ENCODE measurements at places on chromosomes 4 and X.

DNA sequence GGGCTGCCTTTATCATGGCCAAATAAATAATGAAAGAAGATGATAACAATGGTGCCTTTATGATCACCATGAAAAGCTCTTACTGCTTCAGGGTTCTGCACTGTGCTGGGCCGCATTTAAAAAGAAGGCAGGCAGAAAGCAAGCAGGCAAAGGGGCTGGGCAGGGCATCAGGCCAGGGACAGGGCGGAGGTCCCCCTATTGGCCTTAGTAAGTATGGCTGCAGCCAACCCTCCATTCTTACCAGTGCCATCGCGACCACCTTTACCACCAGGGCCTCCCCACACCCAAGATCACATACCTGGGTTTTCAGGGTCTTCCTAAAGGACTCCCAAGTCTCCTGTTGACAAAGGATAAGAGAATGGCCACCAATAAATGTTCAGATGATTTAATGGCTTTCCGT is 38.9 kb downstream of the CNGA2 start:
- DNase-seq = no peak

GRCh38 chrX:124239911-124240310 is 92.5 kb upstream of the TEX13D start:
- no peak for DNase-seq

- DNase-seq = peak; percentile 18
Observed at GRCh38 chr4:140048419-140048995, 105.5 kb downstream of the MAML3 start.

DNA sequence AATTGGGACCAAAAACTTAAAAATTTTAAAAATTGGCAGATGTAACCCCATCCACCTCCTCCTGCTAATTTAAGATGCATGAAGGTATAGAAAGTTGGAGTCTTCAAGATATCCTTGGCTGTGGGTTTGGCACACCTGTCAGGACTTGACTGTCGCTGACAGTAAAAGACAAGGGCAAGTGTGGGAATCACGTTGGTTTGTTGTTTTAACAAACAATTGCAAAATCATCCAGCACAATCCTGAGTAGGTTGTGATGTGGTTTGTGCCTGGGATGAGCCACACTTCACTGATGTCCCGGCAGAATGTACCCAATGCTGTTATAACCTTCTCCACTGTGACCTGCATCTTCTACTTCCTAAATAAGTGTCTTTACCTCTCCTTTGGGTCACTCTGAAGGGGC is 24.0 kb downstream of the HOPX start:
- no peak for DNase-seq

GRCh38 chrX:88828011-88828410 is 81.0 kb downstream of the CPXCR1 start:
- no peak for DNase-seq

DNA sequence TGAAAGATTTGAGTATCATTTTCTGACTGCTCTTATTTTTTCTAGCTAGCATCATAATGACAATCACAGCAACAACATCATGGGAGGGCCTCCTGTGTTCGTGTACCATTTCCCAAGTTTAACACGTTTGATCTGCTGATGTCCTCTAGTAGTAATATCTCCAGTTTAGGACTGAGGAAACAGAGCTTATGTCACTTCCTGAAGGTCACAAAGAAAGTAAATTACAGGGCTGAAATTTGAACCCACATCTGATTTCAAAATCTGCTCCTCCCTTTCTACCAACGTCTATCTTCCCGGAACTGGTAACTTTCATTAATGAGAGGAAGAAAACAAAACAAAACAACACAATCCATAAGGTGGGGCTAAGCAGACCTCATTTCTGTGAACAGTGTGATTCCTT is 302.7 kb downstream of the PACRGL start:
- DNase-seq = no peak

DNA sequence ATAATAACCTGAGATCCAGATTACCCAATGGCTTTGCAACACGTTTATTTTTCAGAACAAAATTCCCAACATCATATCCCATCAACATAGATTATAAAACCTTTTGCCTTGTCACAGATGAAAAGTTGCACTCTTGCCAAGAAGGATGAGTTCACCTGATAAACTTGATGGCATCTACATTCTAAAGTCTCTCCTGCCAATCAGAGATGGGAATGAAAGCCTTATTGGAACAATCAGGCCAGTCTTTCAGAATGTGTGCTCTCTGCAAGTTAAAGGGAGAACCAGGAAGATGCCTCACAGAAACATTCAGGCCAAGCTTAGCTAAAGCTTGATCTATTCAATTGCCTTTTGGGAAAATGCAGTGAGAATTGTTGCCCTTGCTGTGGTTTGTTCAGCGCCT is 1.3 kb downstream of the LPAR4 start:
- no peak for DNase-seq

DNA sequence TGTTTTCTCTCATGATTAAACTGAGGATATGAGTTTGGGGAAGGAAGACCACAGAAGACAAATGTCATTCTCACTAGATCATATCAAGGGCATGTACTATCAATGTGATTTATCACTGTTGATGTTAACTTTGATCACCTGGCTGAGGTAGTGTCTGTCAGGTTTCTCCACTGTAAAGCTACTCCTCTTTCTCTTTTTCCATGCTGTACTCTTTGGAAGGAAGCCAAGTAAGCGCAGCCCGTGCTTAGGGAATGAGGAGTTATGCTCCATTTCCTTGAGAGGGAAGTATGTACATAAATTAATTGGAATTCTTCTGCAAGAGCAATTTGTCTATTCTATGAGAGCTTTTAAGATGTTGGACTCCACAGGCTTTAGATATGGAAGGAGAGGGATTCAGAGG is 4.0 kb upstream of the KANTR start:
- DNase-seq = no peak

Data from NCI-H748 treated with DMSO at 0.1 percent for 48 hours (cell line).